ENCODE measurements at places on chromosomes 3 and 15.

- no peak for DNase-seq
Observed at GRCh38 chr3:29026286-29026685, 254.6 kb upstream of the RBMS3 start.

GRCh38 chr15:89648106-89649012 lies 6.9 kb downstream of the KIF7 start:
- DNase-seq, result no peak

DNA sequence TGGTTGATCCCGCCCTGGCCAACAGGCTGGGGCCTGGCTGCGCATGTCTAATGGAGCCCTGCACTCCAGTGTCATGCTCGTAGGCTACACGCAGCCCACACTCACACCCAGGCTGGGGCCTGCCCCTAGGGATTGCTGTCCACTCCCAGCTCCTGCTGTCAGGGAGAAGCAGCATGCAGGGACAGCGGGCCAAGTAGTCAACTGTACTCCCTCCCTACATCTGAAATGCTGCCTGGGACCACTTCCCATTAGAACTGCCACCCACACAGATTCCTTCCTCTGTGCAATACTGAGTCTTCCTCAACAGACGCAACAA lies 16.1 kb downstream of the ALS2CL start:
- DNase-seq, result no peak

DNA sequence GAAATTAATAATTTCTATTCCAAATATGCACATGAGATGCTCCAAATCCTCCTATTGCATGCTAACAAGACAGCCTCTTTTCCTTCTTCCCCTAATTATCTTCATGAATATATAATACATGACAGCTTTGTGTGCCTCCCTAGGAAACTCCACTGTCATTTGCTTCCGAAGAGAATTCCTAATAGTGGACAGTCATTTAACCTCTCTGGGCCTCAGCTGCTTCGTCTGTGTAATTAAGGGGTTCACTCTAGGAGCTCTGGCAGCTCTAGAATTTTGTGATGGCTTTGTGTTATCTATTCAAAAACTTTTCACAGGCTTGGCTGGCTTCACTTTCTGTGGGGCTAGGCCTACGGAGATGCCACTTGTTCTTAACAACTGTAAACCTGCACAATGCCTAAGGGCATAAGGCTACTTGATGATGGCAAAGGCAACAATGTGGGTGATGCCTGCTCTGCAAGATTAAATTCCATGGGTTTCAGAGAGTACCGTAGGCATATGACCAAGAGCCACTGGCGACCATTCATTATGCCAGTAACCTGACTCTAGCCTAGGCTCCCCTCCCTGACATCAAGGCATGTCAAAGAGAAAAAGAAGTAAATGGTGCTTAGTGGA lies 333.8 kb upstream of the UMPS start:
- no peak for DNase-seq

DNA sequence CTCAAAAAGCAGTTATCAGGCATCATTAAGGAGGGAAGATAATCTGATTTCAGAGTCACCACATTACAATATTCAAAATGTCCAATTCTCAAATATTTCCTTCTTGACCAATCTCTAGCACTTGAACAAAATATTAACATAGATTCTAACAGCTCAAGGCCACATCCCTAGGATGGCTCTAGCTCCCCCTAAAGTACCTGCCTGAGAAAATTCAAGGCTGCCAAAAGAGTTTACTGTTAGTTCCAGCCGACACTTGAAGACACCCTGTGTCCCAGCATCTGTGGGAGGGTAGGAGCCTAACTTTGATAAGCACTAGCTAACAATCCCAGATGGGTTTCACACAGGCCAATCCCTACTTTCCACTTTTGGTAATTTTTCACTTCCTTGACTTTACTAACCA lies 10.4 kb downstream of the NSMCE3 start:
- no peak for DNase-seq

DNA sequence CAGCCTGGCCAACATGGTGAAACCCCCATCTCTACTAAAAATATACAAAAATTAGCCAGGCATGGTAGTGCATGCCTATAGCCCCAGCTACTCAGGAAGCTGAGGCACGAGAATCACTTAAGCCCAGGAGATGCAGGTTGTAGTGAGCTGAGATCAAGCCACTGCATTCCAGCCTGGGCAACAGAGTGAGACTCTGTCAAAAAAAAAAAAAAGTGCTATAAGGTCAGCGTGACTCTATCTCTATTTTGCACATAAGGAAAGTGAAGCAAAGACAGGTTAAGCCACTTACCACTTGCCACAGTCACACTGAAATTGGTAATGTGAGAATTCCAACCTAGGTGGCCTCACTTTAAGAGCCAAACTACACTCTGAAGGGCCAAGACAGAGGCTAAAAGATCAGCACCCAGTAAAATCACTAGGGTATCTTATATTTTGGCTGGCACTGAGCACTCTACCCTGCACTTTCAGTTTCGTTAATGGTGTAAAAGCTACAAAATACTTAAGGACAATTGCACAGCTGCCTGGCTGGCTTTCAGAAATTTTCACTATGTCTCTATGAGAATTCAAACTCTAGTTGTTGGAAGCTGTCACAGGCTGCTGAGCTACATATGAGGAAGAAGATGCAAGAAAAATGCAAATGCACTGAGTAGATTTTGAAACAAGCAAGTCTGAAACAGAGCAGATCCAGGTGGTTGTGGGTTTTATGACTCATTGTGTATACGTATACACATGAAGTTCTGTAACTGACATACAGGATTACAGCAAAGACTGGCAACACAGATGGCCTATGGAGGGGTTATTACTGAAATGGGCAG lies 32.7 kb downstream of the TRANK1 start:
- DNase-seq, result peak; percentile 77

- no peak for DNase-seq
Observed at GRCh38 chr3:14462738-14463137, 60.3 kb downstream of the SLC6A6 start.

DNA sequence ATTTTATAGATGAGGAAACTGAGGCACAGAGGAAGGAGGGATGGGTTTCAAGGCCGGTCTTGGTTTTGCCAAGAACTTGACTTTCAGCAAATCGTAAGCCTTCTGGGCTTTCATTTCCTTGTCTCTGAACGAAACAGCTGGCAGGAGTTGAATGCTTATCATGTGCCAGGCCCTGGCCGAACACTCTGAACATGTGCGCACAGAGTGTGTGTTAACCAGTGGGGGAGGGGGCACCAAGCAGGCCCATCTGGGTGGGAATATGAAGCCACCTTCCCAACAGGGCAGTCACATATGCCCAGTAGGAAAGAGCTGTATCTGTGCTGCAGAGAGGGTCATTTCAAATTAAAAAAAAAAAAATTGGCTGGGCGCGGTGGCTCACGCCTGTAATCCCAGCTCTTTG lies 29.3 kb downstream of the ZNF710 start:
- DNase-seq, result no peak

DNA sequence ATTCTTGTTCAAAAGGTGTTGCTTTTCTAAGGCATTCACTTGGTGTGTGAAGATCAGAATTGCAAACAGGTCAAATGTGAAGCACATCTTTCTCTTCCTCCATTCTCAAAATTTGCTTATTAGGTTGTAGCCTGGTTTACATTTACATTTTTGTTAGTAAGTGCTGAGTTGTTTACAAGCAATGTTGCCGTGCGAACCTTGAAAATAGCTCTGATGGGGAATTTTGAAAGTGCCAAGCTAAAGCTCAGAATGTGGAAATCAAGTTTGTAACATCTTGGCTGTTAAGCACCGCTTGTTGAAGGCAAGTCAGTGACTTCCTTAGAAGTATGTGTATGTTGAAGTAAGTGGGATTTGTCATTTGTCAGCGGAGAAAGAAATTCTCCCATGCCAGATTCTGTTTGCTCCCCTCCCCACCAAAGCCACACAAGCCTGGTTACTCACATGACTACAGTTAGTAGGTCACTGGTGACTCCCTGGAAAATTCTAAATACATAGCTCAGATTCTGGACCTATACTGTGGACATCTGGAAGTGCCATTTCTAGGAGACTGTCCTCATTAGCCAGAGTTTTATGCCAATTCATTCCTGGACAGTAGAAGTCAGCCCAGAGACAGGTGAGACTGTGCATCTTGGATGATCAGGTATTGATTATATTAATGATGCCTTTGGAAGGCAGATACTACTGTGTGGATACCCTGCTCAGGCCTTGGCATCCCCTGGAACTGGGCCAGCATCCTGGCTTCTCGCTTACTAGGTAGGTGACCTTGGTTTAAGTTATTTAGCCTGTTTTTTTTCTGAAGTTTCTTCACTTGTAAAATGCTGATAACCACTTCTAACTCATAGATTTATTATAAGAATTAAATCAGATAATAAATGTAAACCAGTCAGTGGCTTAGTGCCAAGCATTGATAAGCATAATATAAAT lies 390.6 kb upstream of the SEMA6D start:
- no peak for DNase-seq

DNA sequence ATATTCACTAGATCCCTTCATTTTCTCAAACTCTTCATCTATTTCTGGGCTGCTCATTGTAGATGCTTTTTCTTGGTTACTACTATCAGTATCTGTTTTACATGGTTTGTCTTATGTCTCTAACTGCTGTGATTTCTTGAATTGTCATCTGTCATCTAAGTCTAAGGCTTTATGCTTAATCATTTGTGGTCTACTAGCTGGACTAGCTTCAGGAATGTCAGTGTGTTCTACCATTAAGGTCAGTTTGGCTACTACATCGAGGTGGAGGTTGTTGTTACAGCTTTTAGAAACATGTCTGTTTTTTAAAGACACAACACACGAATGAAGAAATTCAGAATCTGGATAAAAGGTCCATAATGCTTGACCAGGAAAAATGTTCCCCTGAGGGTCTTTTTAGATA lies 82.2 kb downstream of the ABI3BP start:
- DNase-seq, result no peak

- no peak for DNase-seq
Observed at GRCh38 chr3:69085168-69085832, 563 bp downstream of the ARL6IP5 start.
